ENCODE measurements at places on chromosomes 13 and 19. TPM values are rescaled to one million over a fixed set of nuclear protein-coding genes. Genes with fewer than 3 reads are reported as not detected.

Gene CEACAM8
- 0.96 TPM for total RNA-seq

DNA sequence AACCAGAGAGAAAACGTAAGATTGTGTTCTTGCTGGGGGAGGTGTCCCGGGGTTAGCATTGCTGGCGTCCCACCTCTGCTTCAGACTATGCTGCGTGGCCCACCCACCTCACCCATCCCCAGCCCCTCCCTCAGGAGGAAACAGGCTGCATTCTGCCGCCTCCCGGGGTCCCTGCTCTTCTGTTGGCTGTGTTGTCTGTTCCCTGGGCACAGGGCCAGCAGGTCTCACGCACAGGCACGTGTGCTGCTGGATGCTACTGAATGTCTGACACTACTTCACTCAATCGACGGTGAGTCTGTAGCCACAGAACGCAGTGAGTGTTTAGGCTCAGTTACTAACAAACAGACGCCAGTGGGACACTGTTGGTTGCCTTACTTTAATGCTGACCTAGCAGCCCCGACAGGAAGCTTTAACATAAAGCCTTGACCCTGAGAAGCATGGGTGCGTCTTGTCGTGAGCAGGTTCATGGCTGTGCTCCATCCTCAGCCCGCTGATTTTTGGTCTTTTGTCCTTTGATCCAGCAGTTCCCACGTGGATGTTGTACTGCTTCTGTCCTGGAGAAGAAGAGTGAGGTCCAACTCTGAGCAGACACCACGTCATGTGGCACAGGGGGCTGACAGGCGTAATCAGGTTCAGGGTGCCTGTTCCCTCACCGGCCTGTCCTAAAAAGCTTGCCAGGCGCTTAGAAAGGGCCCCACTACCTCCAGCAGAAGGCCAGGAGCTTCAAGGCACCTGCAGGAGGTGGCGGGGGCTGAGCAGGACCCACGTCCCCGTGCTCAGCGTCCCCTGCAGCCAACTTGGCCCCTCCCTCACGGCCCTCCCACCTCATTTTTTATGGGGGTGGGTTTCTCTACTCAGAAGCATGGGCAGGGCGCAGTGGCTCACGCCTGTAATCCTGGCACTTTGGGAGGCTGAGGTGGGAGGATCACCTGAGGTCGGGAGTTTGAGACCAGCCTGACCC, 26.0 kb downstream of the NAXD start:
- DNase-seq = no peak

DNA sequence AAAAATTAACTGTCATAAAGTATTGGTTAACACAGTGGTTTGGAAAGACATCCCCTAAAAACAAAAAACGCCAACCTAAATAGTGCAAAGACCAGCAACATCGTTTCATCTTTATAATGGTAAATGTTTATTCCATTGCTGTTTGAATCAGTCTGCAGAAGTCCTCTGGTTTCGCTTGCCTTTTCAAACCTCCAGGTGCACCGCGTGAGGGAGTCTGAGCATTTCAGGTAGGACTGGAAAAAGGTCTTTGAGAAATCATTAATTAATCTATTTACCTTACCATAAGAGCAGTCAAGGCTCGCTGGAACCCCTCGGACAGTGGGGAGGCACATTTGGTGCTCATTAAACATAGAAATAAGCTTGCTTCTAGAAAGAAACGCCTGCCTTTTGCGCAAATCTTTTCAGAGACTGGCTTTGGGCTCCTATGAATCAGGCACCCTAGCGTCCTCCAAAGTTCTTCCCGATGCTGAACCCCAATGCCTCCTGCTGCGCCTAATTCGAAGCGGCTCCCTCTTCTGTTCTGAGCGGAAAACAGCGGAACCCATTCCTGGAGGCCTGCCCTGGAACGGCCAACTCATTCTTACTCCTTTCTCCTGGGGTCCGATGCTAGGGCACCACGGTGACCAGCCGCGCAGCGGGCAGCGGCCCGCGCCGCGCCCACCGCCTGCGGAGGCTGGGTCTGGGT, 951 bp upstream of the MTUS2 start:
- DNase-seq = peak; percentile 75

GRCh38 chr19:6378041-6378440, 2.3 kb upstream of the PSPN start:
- peak; percentile 91 for DNase-seq

- DNase-seq = no peak
These were observed 13.0 kb downstream of the NMRK2 start for GRCh38 chr19:3945838-3946237.

All from umbilical cord (tissue), 2 donors.